ENCODE measurements at places on chromosomes 13 and 19.

DNA sequence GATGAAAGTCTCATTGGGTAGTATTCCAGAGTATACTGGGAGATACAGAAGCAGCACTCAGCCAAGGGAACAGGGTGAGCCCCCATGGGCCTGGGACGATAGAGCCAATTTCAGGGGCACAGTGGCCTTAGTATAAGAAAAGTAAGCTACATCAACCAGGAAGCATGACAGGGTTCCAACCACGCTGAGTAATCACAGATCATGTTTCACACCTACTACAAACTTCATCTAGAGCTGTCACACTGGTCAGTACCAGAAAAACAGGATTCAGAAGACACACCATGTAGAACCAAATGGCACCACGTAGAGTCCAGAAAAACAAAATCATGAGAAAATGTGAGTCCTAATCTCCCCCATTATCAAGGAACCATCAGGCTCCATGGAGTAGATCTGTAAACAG lies 1292.4 kb upstream of the MIR17HG start:
- DNase-seq, result no peak

- no peak for DNase-seq
These were observed at the start of gene NOTCH3 for GRCh38 chr19:15200553-15201364. Gene NOTCH3 (minus strand): TSS chr19:15200995. CDS start chr19:15200905, 90 bp downstream.

- no peak for DNase-seq
These were observed 183.2 kb upstream of the GPR12 start for GRCh38 chr13:26943748-26944147.

GRCh38 chr13:27005976-27006518 lies 165.6 kb downstream of the USP12 start:
- no peak for DNase-seq

GRCh38 chr13:28478127-28478526 lies 16.8 kb downstream of the FLT1 start:
- no peak for DNase-seq

DNA sequence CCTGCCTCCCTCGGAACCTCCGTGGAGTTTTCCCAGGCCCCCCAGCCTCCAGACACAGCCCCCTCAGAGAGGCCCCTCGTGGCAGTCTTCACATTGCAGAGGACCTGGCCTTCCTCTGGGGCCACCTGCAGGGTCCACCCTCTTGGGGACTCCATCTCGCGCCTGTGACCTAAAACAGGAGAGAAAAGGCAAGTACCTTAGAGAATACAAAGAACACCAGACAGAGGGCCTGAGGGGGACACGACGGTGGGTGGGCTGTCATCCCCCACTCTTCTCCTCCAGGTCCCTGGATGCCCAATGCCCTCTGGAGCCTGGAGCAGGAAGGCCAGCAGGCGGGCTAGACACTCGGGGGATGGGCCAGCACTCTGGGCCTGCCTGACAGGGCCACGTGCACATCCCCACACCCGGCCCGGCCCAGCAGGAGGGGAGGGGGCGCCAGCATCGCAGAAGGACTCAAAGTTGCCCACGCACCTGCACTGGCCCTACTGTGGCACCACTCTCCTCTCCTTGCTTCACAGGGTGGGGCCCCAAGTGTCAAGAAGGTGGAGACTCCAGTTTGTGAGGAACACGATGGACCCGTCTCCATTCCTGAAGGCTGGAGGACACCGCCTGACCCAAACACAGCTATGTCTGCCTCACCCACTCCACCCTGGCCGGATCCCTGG lies 4.3 kb upstream of the A1BG start:
- no peak for DNase-seq

DNA sequence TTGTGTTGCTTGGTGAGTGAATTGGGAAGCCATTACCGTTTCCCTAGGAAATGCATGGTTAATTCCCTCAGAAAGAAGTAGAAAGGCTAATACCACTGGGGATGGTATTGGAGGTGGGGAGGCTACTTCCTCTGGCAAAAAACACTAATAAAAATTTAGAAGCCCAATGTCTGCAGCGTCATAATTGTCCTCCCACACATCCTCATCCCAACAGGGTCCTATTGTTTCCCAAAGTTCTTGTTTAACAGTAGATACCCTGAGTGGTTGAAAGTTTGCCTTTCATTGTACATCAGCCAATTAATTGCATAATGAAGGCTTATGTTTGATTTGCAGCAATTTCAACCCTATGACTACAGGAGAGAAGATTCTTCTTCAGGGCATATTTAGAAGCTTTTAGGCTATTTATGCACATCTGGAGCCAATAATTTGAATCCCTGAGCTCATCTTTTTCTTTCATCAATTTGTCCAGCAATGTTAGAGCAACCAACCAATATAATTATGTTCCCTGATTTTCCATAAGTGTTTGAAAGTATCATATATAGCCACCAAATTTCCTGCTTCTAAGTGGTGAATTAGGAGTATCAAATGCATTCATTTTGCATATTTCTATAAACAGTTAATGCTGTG lies 491.0 kb downstream of the SLITRK5 start:
- no peak for DNase-seq

DNA sequence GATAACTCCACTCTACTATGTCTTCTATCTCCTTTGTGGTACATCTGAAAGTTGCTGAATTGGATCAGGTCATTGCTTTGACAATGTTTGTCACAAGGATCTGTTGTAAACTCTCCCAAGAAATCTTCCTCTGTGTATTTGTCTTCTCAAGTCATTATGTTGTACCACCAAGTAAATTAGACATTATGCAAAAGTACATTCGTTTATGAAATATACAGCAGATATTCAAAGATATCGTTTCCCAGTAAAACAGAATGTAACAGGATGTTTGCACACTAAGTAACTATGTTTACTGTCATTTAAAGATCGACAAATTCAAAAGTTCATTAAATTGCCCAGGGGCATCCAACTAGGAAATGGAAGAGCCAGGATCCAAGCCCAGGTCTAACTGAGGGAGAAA lies 739.4 kb downstream of the EFNB2 start:
- no peak for DNase-seq

DNA sequence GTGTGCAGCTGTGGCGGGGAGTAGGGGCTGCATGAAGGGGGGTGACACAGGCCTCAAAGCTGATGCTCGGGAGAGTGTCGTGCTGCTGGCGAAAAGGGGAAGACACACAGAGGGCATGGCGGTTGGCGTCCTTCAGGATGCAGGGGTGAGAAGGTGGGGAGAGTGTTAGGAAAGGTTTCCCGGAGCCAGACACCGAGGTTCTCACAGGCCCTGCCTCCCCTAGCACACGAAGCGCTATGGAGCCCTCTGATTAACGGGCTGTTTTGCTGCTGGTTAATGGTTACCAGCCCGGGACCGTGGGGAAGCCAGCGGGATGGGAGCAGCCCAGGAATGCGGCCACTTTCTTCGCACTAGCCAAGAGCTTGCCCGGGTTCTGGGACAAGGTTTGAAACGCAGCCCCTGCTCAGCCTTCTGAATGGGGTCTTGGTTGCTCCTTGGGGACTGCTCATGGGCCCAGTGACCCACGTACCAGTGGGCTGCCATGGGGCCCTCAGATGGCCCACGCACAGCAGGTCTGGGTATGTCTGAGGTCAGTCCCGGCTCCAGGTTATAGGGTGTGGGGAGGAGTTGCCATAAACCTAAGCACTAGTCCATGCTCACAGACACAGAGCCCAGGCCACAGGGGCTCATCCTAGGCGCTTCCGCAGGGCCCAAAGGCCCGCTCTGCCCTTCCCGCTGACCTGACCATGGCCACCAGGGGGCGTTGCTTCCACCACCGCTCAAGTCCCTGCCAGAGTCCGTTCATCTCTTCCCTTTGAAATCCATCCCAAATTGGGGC lies 31.3 kb upstream of the ISYNA1 start:
- peak; percentile 81 for DNase-seq

GRCh38 chr13:86892330-86892729 lies 778.8 kb upstream of the SLITRK5 start:
- DNase-seq, result no peak

DNA sequence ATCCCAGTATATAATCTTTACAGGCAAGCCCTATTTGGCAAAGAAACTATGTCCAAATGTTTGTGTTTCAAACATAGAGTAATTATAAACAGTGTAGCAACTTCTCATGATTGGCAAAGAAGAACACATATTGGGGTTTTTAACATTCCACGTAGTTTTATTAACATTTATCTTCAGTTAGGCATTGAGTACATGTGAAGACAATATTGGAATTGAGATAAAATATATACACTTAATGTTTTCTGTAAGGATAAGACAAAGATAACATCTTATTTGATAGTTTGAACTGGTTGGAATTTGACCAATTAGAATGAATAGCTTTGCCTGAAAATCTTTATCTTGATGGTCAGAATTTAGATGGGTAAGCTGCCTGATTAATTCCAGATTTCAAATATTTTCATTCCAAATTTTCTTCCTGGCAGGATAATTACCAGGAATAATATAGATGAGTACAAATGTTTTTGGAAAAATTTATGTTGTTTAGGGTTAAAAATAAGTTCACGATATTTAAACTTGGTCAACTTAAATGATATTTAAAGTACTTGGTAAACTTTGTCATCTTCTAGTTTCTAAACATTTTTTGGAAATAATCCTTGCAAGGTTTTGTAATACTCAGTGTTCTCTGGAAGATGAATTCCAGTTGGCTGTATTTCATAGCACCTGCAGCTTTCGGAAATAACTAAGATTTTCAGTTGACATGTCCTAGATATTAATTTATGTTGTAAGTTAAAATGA lies 536.5 kb upstream of the SPRY2 start:
- no peak for DNase-seq

DNA sequence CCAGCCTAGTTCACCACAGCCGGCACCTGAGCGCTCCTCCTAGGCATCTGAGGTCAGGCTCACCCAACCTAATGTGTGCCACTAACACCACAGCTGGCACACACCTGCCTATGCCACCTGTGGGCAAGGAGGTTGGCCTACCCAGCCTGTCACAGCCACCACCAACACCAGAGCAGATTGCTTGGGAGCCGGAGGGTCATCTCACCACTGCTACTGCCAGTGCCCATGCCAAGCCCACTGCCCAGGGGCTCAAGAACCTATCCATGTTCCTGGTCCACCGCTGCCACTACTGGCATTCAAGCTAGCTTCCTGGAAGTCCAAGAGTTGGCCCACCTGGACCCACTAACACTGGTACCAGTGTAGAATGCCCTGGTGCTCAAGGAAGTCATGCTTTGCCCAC lies 42.5 kb downstream of the F2RL3 start:
- no peak for DNase-seq

- DNase-seq, result no peak
These were observed 212.2 kb upstream of the HTR2A start for GRCh38 chr13:47109028-47109427.

- DNase-seq, result no peak
These were observed 13.7 kb upstream of the LRCH1 start for GRCh38 chr13:46539231-46539630.

GRCh38 chr19:48461982-48462655 lies 6.7 kb downstream of the KCNJ14 start:
- peak; percentile 55 for DNase-seq

GRCh38 chr19:14477418-14478112 lies 2.4 kb upstream of the PTGER1 start:
- no peak for DNase-seq

- DNase-seq, result no peak
These were observed 265.1 kb upstream of the EDNRB start for GRCh38 chr13:78183732-78184131.

GRCh38 chr19:1006711-1007398 lies 6.6 kb downstream of the GRIN3B start:
- DNase-seq, result no peak

DNA sequence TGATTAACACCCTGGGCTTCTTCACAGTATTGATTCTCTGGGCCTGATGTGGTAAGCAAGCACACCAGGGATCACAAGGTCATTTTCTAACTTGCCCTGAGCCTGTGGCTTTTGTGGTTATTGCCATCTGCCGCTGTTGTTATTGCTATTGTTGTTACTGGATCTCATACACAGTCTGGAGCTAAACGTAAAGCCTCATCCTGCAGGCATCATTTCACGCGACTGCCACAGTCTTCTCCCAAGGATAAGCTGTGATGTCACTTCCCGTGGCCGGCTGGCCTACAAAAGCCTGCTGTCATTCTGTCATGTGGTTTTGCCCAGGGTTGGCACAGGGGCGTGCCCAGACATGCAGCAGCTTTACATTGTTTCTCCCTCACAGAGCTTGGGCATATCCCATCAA lies 154.0 kb upstream of the GPR12 start:
- DNase-seq, result no peak

DNA sequence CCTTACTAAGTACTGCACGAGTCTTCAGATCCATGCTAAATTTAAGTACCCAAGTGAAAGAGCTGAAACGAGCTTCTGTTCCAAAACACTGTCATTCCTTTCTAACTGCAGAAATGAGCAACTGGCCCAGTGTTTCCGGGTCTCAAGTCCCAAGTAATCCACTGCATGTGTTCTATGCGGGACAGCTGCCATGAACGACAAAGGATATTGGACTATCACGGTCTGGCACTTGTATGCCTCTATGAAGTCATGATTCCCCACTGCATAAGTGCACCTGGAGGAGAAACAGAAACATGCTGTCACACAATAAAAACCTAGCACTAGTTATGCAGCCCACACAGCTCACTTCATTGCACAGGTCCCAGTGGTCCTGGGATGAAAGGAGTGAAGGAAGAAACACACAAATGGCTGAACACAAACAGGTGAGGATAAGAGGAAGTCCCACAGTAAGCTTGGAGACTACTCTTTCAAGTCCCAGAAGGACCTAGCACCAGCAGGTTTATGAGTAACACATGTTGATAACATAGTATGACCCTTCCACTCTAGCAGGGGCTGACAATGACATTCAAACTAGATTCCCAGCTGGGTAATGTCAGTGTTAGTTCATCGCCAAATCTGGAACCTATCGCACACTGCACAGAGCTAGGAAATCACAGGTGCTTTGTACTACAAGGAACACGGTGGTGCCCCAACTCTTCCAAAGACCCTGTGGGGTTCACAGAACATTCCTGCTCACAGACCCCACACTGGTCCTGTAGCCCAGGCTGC lies 11.3 kb downstream of the PCID2 start:
- DNase-seq, result no peak

DNA sequence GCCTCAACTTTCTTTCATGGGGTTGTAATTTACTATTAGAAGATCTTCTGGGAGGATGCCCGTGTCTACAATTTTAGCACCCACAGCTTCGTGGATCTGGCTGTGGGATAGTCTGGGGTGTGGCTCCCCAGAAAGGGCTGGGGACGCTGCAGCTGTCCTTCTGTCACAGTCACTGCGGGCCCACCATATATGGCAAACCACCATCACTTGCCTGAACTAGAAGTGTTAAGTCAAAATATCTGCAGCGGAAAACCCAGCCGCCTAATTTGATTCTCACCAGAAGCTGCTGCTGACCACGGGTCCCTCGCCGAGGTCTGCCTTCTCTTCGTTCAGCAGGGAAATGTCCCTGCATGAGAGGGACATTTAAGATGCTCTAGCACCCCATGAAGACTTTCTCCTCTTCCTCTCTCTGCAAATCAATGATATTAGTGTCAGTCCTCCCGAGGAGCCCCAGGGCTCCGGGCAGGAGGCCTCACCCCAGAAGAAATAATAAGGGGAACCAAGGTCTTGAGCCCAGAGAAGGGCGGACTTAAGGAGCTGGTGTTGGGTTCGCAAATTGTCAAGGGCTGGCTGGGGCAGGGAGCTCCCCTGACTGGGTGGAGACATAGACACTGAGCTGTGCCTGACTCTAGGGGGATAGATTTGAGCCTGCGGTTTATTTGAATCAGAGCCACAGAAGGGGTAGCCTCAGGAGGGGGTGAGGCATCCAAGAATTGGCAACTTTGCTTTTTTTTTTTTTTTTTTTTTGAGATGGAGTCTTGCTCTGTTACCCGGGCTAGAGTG lies 3.0 kb upstream of the MATK start:
- no peak for DNase-seq

- DNase-seq, result no peak
These were observed 8.6 kb downstream of the KDM4B start for GRCh38 chr19:4977299-4978174.

Data from activated T-cell treated with anti-CD3 and anti-CD28 coated beads, Interleukin-2, amount 50 U/mL, for 48 hours (primary cell).